ENCODE measurements at places on chromosomes 5 and 9. TPM values are rescaled to one million over a fixed set of nuclear protein-coding genes. Genes with fewer than 3 reads are reported as not detected.

Gene S100Z
- total RNA-seq, result not detected

Gene SYNPO
- 2.1 TPM for total RNA-seq

Gene TYRP1
- total RNA-seq, result 0.14 TPM

Gene BOD1
- 123 TPM for total RNA-seq

Gene HRCT1
- total RNA-seq, result not detected

Gene IFNB1
- total RNA-seq, result not detected

Gene CDX1
- total RNA-seq, result 0.09 TPM

Gene GPR151
- total RNA-seq, result not detected

Gene LCN10
- total RNA-seq, result 2.4 TPM

Gene NIPAL4
- not detected for total RNA-seq

Gene PCDHGB2
- total RNA-seq, result 4.1 TPM

Gene QRFP
- total RNA-seq, result not detected

Gene CDO1
- 13.2 TPM for total RNA-seq

Gene ITGA1
- 4.1 TPM for total RNA-seq

Gene GRIN1
- 6.6 TPM for total RNA-seq

Gene TXNDC8
- not detected for total RNA-seq

Gene CDKN2B-AS1
- 0.21 TPM for total RNA-seq

Gene ANKRD55
- total RNA-seq, result not detected

Gene IL3
- total RNA-seq, result not detected

Gene SUSD1
- 5.1 TPM for total RNA-seq

Gene MARCOL
- not detected for total RNA-seq

Gene PAEP
- not detected for total RNA-seq

Gene LCP2
- 0.37 TPM for total RNA-seq

Gene NELFB
- 94.7 TPM for total RNA-seq

Gene ADAMTS13
- total RNA-seq, result 15.9 TPM

Gene TTC23L
- total RNA-seq, result 1.6 TPM

Gene HEMGN
- 0.11 TPM for total RNA-seq

Gene FOXD4L6
- total RNA-seq, result not detected

Gene IL13
- not detected for total RNA-seq

Data from WTC11 (cell line).